NCI-H460 (cell line): ENCODE measurements at places on chromosomes 1 and 21.

- DNase-seq = no peak
Observed at GRCh38 chr1:111603979-111604378, 15.6 kb upstream of the RAP1A start.

GRCh38 chr1:109275706-109276345 is 7.1 kb downstream of the PSRC1 start:
- no peak for DNase-seq

DNA sequence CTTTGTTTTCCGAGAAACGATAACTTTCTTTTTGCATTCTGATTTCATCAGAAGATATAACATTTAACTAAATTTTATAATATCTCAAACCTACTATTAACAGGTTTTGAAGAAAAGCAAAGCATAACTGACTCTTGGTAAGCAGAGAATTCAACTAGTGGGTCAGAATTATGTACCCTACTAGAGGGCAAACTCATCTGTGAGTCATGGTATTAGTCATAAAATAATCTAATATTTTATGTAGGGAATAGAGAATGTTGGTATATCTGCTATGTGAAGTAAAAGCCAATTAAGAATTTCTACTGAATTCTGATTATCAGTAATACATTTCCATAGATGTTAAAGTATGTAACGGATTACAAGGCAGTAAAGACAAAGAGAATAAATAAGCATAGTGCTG is 56.8 kb downstream of the USP1 start:
- DNase-seq = no peak

DNA sequence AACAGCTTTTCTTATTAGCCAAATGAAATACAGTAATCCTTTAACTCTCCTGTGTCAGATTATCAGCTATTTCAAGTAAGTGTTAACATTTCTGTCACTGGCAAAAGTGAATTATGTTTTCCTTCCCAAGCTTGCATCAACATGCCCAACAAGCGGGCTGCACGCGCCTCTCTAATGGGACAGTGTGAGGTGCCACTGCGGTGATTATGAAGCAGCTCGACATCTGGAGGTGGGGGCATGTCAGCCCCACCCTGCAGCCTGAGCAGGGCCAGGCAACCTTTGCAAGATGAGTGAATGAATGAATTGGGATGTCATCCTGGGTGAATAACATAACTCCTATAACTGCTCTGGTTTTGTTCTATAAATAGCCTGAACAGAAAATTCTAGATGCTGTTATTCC is 301.4 kb downstream of the ZNF326 start:
- DNase-seq = no peak

GRCh38 chr1:33327587-33328325 is 6.9 kb upstream of the A3GALT2 start:
- no peak for DNase-seq

GRCh38 chr21:43926196-43926595 is 61.2 kb downstream of the AGPAT3 start:
- DNase-seq = no peak

- DNase-seq = no peak
Observed at GRCh38 chr1:30465096-30465495, 258.3 kb downstream of the MATN1 start.
